ENCODE measurements at places on chromosomes 13 and 19.

GRCh38 chr19:3760871-3761361, 576 bp downstream of the APBA3 start:
- no peak for DNase-seq

GRCh38 chr13:99426426-99426825, 74.8 kb upstream of the TM9SF2 start:
- no peak for DNase-seq

DNA sequence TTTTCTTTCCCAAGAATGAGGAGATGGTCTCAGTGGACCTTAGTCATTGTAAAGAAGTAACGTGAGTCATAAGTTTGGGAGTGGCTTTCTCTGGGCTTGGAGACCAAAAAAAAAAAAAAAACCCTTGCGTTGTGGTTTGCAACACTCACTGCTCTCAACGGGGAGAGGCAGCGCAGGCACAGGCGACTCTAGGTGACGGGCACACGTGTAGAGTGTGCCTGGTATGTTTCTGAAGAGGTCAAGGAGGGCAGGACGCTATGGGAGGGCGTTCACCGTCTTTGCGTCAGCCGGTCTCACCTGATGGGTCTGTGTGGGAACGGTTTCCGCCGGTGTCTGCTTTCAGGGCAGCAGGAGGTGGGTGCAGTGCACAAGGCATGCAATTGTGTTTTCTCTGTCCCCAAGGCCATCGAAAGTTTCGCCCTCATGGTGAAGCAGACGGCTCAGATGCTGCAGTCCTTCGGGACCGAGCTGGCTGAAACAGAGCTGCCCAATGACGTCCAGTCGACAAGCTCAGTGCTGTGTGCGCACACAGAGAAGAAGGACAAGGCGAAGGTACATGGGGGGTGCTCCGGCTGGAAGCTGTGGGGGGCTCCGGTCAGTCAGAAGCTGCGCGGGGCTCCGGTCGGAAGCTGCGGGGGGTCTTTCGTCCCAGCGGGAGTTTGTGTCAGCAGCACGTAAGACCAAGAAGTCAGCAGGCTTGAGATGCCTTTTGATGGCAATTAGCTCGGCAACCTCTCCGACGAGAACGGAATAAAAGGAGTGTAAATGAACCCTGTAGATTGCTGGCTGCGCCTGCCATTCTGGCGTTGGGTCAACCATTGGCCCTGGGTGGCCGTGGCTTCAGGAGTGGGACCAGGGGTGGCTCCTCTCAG, 40.8 kb upstream of the F7 start:
- no peak for DNase-seq

DNA sequence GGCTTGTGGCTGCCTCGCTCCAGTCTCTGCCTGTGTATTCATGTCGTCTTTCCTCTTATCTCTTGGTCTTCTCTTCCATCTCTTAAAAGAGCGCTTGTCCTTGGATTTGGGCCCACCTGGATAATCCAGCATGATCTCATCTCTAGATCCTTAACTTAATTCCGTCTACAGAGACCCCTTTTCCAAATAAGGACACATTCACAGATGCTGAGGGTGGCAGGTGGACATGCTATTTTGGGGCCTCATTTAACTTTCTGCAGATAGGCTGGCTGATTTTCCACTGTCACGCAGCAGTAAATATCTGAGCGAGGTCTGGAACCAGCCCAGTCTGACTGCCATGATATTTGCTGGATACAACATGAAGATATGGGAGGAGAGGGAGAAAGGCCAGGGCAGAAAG, 41.5 kb upstream of the TSHZ3 start:
- no peak for DNase-seq

DNA sequence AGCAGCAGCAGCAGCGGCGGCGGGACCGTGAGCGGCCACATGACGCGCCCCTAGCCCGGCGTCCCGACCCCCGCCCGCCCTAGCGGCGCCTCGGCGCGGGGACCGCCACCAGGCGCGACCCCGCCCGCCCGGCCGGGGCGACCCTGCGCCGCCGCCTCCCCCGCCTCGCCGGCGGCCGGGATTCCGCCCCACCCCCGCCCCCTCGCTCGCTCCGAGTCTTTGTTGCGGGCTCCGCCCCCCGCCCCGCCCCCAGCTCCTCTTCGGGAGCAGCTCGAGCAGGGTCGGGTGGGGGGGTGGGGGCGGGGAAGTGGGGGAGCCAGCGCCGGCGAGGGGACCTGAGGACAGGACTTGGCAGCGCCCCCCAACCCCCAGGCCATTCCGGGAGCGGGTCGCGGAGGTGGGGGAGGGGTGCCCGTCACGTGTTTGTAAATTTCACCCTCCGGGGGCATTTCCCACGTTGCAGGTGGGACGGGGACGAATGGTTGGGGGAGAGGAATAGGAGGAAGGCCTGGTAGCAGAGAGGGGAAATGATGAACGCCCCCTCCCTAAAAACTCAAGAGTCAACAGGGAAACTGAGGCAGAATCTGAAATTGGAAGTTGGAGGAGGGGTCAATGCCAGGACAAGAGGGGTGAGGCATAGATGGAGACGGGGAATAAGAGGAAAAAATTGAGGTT, at the start of gene OLFM2:
Gene OLFM2 (minus strand): TSS at position 190 of the 675 bp plus-strand sequence. CDS start 149 bp downstream, at position 41.
- DNase-seq = no peak

- DNase-seq = no peak
These were observed 197.7 kb upstream of the RNF113B start for GRCh38 chr13:98374750-98375149.

DNA sequence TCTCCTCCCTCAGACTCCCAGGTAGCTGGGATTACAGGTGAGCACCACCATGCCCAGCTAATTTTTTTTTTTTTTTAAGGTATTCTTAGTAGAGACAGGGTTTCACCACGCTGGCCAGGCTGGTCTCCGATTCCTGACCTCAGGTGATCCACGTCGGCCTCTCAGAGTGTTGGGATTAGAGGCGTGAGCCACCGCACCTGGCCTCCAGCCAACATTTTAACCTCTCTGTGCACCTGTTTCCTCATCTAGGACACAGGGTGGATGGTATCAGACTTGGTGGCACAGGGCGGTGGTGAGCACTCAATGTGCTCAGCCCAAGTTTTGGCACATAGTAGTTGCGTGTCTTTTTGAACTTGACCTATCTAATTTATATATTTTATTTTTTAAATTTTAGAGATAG, 12.5 kb downstream of the APBA3 start:
- no peak for DNase-seq

- DNase-seq = peak; percentile 88
These were observed 8.4 kb downstream of the PEAK3 start for GRCh38 chr19:2273356-2274184.

GRCh38 chr19:49421039-49421877, 2.0 kb downstream of the PTH2 start:
- no peak for DNase-seq

GRCh38 chr19:31301306-31301980, 47.8 kb downstream of the TSHZ3 start:
- DNase-seq = no peak

DNA sequence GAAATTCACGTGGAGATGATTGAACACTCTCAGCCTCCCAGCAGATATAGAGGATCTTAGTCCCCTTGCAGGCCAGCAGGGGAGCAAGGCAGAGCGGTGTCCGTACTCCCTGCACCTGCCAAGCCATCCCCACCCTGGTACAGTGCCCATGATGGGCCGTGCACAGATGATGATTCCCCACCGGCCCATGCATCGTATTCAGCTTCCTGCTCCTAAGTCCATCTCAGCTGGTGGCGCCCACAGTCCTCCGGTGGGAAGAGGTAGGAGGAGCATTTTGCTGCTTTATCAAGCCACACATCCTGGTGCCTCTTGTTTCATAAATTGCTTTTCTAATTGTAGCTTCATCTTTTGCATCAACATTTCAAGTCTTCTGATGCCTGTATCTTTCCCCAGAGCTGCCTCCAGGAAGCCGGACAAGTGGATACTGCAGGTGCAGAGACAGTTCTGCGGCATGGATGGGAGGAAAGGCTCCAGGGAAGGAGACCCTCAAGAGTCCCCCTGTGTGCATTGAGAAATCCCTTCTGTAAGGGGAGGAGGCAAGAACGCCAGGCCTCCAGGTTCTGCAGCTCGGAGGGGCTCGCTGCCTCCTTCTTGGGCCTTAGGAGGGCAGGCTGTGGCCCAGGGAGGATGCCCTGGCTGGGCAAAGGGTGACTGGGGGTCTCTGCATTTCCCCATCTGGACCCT, 55.3 kb downstream of the F2RL3 start:
- no peak for DNase-seq

DNA sequence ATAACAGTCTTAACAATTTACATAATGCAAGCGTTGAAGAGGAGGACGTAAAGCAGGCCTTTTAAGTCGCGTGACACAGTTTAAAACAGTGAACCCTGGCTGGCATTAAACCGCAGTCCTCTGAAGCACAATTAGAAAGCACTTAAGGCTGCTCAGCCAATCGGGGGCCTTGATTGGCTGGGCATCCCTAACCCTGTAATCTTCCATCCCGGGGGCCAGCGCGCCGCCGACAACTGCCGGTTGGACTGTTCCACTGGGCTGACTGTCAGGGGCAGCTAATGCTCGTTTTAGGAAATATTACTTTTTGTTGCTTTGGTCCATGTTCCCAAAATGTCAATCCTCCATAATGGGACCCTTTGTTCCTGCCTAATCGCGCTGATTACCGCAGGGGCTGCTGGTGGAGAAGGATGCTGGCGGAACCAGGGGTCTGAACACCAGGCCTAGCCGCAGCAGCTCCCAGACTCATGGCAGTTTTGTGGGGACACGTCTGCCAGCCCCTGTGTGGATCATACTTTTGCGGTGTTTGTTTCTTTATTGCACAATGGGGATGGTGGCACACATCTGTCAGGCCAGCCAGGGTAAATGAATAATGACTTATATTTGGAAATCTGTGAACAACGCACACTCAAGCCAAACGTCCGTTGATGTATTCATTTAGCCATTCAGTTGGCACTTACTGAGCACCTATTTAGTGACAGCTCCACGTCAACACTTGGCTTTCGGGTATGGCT, 127.1 kb upstream of the SPACA7 start:
- no peak for DNase-seq

DNA sequence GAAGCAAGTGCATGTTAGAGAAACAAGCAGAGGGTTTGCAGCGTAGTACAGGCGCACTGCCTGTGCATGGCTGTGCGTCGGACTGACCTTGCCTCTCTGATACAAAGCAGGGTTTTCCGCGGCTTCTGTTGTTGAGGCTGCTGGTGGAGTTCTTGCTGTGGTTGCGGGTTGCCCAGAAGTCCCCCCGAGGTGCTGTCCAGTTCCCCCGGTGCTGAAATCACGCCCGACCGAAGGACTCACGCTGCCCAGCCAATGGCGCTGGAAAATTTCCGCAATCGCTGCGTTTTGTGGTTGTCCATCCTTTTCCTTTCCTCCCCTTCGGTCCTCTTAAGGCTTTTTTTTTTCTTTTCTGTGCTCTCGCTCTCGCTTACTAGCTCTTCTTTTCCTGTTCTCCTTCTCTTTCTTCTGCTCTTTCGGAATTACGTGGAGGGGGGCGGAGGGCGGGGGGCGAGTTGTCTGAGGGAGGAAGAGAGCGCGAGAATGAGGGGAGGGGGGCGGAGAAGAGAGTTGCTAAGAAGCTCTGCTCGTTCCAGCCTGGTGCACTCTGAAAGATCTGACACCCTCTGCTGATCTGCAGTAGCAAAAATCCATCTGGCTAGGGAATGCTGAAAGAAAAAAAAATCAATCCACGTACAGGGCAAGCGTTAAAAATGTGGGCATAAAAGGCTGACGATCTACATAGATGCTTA, at the start of gene SLITRK1:
Gene SLITRK1 (minus strand): TSS at position 558 of the 689 bp plus-strand sequence. CDS start 967 bp downstream, outside the sequence.
- DNase-seq = peak; percentile 41

GRCh38 chr13:38730332-38730731, 43.5 kb downstream of the FREM2 start:
- no peak for DNase-seq

GRCh38 chr13:33229446-33230177, 55.9 kb downstream of the STARD13 start:
- no peak for DNase-seq

GRCh38 chr13:106381091-106381490, 154.4 kb downstream of the EFNB2 start:
- no peak for DNase-seq

DNA sequence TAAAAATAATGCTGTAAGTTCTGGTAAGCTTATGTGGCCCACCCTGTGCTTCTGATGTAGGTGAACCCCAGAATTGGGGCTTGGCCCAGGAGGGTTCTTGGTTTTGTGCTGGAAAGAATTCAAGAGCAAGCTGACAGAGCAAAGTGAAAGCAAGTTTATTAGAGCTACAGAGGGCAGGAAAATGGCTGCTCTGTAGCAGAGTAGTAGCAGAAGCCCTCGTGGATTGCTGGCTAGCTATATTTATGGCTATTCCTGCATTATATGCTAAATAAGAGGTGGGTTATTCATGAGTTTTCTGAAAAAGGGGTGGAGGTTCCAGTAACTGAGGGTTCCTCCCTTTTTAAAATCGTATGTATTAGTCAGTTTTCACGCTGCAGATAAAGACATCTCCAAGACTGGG, 20.6 kb upstream of the ZNF599 start:
- no peak for DNase-seq

GRCh38 chr19:30450100-30450499, 77.9 kb downstream of the ZNF536 start:
- no peak for DNase-seq

DNA sequence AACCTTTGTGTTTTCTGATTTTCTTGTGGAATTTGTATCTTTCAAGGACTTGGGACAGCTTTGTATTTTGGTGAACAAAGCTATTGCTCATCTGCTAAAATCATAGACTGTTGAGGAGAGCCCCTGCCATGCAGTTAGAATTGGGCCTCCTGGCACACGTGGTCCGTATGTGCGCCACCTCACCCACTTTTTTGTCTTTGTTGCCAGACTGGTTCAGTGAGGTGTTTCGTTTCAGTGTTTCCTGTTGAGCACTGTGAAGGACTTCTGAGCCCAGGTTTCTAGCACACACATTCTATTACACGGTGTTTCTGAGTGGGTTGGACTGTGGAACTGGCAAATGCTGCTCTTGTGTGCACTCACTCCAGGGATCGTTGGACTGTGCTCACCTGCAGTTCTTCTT, 37.6 kb upstream of the RNF113B start:
- no peak for DNase-seq

DNA sequence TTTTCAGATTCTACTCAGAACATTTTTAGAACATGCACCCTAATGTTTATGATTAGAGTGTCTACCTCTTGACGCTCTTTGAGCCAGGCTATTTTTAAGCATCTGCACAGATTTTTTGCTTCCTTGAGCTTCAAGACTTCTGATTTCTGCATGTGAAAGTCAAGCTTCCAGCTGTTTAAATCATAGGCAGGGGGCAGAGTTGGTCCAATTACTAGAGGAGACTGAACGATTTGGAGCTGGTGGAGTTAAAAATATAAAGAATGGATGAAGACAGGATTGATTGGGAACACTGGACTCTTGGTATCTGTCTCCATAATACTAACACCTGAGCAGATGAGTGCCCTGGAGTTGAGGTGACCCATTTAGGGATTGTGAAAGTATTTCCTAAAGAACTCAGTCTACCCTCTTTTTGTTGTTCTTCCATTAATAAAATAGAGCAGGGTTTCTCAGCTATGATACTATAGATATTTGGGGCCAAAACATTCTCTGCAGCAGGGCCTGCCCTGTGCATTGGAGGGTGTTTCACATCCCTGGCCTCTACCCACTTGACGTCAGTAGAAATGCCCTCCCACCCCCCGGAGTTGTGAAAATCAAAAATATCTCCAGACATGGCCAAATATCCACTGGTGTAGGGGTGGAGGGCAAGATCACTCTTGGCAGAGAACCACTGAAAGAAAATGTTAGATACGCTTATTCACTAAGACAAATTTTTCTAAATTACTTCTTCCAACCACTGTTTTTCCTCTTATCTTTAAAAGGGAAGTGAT, 160.1 kb downstream of the COG6 start:
- DNase-seq = no peak

- peak; percentile 14 for DNase-seq
These were observed 21.9 kb downstream of the CDC16 start for GRCh38 chr13:114256547-114256946.

GRCh38 chr13:27130979-27131623, 40.5 kb downstream of the USP12 start:
- DNase-seq = no peak

GRCh38 chr13:113577881-113578435, 6.6 kb upstream of the TFDP1 start:
- no peak for DNase-seq
